Activated CD4-positive, alpha-beta memory T cell treated with anti-CD3 and anti-CD28 coated beads for 36 hours (primary cell): ENCODE measurements at places on chromosomes 3 and 15. TPM values are rescaled to one million over a fixed set of nuclear protein-coding genes. Genes with fewer than 3 reads are reported as not detected.

HRH1 gene
- total RNA-seq, result 2.3 TPM

ZNF385D gene
- total RNA-seq, result not detected

CERS3 gene
- total RNA-seq, result 0.31 TPM

SMCO1 gene
- total RNA-seq, result not detected

LEKR1 gene
- total RNA-seq, result 0.59 TPM

C2CD4B gene
- total RNA-seq, result 1.5 TPM

EPHA6 gene
- total RNA-seq, result not detected

GOLGA6B gene
- total RNA-seq, result not detected

IMPG2 gene
- total RNA-seq, result 0.12 TPM

SPINT1 gene
- total RNA-seq, result 13.1 TPM

LNP1 gene
- total RNA-seq, result 2.3 TPM
